DMS153 (cell line): ENCODE measurements at places on chromosomes 5 and 9.

DNA sequence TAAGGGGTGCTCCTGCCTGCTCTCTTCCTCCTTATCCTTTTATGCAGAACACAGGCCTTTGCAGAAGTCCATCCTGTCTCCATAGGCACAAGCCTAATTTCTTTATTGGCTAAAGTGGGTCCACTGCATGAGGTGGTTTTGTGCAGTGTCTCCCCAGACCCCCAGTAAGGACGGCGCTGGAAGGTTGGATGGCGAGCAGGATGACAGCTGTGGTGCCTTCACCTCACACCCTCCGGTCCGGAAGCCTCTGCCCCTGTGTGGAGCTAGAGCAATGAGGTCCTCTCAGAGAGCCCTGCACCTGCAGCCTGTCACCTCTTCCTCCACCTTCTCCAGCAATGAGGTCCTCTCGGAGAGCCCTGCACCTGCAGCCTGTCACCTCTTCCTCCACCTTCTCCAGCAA is 393.7 kb upstream of the IRX1 start:
- DNase-seq: no peak

GRCh38 chr5:157978061-157978460 is 119.1 kb upstream of the CLINT1 start:
- no peak for DNase-seq

GRCh38 chr5:53430618-53431252 is 49.7 kb upstream of the FST start:
- no peak for DNase-seq

GRCh38 chr5:95440825-95441224 is 49.7 kb downstream of the FAM81B start:
- DNase-seq: no peak

GRCh38 chr5:87535706-87536105 is 123.0 kb upstream of the CCNH start:
- DNase-seq: no peak

DNA sequence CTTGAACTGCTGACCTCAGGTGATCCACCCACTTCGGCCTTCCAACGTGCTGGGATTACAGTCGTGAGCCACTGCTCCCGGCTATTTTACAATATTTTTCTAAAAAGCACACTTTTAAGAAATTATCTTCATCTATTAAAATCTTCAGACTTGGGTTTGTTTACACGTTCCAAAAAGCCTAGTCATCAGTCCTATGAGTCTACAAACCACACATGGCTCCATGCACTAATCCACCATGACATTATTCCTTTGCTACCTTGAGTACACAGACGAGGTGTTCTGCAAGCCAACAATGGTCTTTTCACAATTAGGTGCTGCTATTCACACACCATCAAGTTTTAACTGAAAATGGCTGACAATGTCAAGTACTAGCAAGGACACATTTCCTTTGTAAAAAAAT is 41.0 kb downstream of the TRPM6 start:
- DNase-seq: no peak

- DNase-seq: peak; percentile 73
These were observed at the start of gene ELL2 for GRCh38 chr5:95961617-95962474. Gene ELL2, minus strand, starts transcription at chr5:95961851. Its CDS starts 130 bp downstream, at chr5:95961721.

DNA sequence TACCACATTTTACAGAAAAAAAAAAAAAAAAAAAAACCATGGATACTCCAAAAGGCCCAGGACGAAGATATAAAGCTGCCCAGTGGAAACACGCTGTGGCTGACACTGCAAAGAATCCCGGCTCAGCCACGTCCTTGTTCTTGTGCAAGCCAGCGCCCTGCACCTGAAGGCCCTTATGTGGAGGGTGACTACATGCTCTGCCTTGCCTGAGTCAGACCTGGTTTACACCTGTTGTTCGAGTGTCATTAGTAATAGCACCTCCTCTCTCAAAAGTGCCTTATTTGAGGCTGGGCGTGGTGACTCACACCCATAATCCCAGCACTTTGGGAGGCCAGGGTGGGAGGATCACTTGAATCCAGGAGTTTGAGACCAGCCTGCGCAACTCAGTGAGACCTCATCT is 54.3 kb upstream of the ZSWIM6 start:
- no peak for DNase-seq

DNA sequence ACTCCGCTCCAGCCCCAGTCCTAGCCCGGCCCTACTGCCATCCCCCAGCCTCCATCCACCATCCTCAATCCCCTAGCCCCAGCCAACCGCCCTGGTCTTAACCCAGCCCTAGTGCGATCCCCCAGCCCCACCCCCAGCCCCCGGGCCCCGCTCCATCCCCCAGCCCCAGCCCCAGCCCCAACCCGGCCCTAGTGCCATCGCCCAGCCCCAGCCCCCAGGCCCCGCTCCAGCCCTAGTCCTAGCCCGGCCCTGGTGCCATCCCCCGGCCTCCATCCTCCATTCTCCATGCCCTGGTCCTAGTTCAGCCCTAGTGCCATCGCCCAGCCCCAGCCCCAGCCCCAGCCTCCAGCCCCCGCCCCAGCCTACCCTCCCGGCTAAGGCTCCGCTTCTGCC is 398 bp downstream of the TOR1A start:
- DNase-seq: no peak

GRCh38 chr5:112649882-112650281 is 87.8 kb upstream of the APC start:
- DNase-seq: no peak

DNA sequence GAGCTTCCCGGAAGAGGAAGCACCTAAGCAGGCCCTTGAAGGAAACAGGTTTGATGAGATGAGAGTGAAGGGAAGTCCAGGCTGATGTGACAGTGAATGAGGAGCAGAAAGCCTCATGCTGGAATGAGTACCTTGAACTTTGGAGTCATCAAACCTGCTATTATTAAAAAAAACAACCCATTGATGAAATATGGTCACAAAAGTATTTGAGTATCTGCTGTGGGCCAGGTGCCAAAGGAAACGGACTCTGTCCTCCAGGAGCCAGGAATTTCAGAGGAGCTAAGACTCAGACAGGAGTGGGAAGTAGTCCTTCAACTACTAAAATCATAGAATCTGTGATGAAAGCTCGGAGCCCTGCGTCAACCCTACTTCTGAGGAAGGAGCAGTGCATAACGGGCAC is 11.9 kb downstream of the HAND1 start:
- DNase-seq: no peak

DNA sequence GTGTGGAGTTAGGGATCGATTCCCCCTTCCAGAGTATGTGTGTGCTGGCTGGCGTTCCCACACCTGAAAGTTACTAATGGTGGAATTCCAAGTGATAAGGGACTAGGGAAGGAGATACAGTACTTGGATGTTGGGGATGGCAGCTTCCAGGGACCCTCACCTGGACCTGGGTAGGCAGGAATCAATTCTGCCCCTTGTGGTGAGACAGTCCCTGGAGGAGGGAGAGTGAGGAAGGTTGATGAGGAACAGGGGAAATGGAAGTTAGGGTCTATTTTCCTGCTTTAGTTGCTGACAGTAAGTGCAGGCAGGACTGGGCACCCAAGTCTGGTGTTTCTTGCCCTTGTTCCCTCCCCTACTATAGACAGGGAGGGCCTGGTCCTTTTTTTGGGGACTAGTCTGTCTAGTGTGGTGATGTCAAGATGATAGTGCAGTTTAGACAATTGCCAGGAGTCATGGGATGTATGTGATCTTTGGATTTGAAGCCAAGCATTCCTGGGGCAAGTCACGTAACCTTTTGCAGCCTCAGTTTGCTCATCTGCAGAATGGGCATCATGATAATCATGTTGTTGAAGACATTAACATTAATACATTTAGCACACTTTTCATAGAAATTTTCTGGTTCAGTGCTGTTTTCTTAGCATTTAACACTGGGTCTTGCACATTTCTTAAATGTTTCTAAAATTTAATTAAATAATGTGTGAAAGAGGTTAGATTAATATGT is 51.7 kb downstream of the DAB2IP start:
- DNase-seq: no peak

DNA sequence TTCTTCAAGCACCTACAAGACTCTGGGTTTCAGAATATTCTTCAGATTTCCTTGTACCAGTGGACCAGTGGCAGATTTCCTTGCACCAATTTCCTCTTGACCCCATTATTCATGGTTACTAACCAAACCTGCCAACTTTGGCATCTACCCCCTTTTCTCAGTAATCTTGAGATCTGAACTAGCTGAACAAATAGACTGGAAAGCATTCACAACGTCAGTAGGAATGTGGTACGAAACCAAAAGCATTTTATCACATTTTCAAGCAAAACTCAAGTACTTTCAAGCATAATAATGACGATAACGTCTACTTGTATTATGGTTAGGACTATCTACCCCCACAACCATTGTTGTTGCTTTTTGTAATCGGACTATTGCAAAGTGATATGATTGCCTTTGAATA is 1217.3 kb downstream of the PTPRD start:
- DNase-seq: no peak
